DMS53 (cell line): ENCODE measurements at places on chromosomes 1 and 21.

- peak; percentile 13 for DNase-seq
Measured at GRCh38 chr1:85615586-85616363, 35.2 kb downstream of the CCN1 start.

DNA sequence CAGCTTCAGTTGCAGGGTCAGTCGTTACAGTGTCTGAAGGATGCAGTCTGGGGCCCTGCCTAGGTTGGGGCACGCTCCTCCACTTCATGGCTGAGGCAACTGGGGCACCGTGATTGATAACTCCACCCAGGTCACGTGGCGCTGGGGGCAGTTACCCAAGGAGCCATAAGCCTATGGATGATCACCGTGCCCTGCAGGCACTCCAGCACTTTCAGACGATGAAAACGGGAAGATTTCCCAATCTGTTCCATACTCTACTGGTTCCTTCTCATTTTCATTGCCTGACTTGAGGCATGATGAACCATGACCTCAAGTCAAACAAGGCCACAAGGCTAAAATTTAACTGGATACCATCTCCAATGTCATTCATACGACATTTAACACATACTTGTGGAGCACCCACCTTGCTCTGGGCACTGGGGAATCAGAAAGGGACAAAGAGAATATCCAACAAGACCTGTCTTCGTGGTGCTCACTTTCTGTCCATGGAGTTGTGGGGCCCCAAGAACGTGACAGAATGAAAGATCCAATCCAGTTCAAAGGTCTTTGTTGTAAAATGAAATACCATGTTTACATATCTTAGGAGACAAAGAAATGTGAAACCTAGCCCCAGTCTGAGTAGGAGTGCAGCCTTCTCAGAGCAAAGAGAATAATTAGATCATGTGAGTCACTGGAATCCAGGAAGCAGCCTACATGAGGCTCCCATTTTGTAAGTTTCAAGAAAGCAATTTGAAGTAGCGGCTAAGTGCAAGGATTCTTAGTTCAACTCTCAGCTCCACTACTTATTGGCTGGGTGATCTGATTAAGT lies 39.4 kb upstream of the SPOCD1 start:
- DNase-seq = peak; percentile 70

GRCh38 chr1:230985711-230986110 lies 6.8 kb downstream of the ARV1 start:
- DNase-seq = no peak

- DNase-seq = peak; percentile 88
Measured at GRCh38 chr1:9294405-9294773, 1.7 kb downstream of the SPSB1 start.

DNA sequence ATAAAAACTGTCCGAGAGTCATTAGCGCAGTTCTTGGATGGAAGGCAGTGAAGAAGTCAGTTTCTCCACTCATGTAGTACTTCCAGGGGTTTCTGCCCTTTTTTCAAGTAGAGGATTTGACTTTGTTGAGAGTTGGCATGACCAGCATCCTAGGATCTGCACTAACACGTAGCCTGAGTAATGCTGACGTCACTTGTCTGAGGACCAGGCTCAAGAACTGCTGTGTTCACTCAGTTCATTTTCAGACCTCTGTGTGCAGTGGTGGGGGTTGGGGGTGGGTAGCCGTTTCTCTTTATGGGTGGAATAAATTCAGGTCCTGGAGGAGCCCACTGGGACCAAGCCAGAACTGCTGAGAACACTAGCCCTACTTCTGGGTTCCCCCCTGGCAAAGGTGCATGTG lies 53.3 kb downstream of the MRPS6 start:
- no peak for DNase-seq

GRCh38 chr1:85475055-85475454 lies 10.1 kb upstream of the DDAH1 start:
- DNase-seq = no peak

DNA sequence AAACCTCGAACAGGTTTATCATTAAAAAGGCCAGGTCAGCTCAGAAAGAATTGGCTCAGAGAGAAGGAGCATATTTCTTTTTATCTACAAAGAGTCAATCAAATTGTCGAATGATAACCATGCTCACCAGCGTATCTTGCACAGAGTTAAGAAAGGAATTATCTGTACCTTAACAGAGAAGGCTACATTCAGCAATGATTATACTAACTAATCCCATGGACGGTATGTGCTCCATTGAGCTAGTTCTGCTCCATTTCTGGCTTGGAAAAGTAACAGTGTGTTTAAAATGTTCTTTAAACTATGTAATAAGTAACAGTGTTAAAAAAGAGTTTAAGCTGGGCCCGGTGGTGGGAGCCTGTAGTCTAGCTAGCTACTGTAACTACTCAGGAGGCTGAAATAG lies 4.2 kb downstream of the UBR4 start:
- DNase-seq = no peak

DNA sequence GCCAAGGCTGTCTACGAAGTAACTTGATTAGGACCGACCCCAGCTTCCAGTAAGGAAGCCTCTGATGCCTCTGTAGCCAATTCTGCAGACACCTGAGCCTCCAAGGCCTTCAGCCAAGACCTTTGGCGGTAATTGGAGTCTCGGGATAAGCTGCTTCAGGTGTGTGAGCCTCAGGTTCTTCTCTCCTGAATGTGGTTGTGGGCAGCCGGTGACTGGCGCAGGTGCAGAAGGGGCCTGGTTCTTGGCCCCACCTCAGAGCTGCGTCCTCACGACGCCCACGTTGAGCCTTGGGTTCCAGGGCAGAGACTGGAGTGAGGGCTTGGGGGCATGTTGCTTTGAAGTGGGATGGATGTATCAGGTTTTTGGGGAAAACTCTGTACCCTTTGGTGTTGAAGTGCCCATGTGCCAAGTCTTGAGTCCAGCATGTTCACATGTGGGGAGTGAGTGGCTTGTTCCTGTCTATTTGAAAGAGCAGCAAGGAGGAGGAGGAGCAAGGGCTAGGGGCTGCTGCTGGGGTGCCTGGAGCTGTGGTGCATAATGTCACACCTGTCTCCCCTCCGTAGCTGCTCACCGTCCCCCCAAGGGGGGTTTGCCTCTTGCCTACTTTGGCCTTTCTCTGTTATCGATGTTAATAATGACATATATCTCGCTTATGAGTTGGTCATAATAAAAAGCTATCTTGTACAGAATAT lies 1.4 kb downstream of the PSEN2 start:
- peak; percentile 24 for DNase-seq

DNA sequence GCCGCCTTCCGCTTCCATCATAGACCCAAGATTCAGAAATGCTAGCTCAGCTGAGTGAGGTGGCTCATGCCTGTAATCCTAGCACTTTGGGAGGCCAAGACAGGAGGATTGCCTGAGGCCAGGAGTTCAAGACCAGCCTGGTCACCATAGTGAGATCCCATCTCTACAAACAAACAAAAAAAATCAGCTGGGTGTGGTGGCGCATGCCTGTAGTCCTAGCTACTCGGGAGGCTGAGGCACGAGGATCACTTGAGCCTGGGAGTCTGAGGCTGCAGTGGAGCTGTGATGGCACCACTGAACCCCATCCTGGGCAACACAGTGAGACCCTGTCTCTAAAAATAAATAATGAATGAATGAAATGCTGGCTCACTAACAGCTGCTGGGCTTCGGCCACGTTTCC lies 39.7 kb downstream of the TOMM20 start:
- DNase-seq = no peak

GRCh38 chr1:164805399-164805798 lies 246.4 kb downstream of the PBX1 start:
- no peak for DNase-seq

DNA sequence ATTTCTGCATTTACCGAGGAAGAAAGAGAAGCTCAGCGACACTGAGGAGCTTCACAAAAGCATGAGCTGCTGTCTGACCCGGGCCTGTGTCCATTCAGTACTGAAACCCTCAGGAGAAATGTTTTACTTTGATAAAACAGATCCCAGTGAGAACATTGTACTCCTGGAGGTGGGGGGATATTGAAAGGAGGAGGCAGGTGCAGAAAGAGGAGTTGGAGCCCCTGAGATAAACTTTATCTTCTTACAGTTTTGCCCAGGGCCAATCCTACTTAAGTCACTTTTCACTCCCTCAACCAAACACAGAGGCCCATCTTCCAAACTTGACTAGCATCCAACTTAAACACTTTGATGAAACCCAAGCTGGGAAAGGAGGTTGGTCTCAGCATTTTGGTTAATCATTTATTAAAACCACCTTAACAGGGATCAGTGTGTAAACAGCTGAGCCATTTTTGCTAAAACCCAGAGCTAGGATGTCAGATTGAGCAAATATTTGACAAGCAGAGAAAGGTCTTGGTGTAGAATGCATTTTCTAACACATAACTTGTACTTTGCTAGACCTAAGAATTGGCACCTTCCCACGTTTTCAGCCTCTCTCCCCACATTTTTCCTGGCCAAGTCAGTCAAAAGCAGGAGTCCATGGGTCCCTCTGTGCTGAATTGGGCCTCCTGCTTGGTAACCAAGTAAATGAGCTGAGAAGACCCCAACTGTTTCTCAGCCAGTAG lies 32.5 kb upstream of the SARS1 start:
- peak; percentile 95 for DNase-seq

DNA sequence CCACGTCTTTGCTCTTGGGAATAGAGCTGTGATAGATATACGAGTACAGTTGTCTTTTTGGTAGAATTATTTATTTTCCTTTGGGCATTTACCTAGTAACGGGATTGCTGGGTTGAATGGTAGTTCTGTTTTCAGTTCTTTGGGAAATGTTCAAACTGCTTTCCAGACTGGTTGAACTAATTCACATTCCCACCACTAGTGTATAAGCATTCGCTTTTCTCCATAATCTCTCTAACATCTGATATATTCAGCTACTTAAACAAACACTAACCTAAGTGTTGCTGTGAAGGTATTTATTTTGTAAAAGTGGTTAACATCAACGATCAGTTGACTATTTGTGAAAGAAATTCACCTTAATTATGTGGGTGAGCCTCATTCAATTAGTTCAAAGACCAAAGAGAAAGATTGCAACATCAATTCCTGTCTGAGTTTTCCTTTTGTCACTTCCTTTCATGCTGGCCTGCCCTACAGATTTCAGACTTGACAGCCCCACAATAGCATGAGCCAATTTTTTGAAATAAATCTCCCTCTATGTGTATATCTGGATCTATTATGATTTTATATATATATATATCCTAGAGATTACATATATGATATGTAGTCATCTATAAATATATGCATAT lies 26.7 kb upstream of the DUSP10 start:
- DNase-seq = no peak

DNA sequence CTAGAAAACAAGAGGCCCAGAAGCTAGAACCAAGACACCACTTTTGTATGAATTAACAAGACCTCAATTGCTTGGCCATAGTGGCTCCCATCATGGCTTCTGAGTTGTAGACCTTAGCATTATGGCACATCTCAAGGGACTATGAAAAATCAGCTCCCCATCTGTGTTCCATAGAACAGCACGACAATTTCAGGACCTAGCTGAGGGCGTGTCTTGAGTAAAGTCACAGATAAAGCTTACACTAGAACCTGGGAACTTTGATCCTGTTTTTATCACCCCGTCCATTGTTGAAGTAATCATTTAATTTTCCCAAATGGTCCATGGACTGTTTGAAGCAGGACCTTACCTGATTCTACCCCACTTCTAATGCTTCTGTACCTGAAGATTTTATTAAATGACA lies 44.8 kb downstream of the RUNX1 start:
- DNase-seq = no peak

GRCh38 chr1:33828059-33828458 lies 35.8 kb upstream of the HMGB4 start:
- no peak for DNase-seq

- DNase-seq = no peak
Measured at GRCh38 chr1:167434306-167434705, 84.0 kb downstream of the CD247 start.

- DNase-seq = no peak
Measured at GRCh38 chr21:44539046-44539445, 949 bp downstream of the KRTAP10-1 start.

DNA sequence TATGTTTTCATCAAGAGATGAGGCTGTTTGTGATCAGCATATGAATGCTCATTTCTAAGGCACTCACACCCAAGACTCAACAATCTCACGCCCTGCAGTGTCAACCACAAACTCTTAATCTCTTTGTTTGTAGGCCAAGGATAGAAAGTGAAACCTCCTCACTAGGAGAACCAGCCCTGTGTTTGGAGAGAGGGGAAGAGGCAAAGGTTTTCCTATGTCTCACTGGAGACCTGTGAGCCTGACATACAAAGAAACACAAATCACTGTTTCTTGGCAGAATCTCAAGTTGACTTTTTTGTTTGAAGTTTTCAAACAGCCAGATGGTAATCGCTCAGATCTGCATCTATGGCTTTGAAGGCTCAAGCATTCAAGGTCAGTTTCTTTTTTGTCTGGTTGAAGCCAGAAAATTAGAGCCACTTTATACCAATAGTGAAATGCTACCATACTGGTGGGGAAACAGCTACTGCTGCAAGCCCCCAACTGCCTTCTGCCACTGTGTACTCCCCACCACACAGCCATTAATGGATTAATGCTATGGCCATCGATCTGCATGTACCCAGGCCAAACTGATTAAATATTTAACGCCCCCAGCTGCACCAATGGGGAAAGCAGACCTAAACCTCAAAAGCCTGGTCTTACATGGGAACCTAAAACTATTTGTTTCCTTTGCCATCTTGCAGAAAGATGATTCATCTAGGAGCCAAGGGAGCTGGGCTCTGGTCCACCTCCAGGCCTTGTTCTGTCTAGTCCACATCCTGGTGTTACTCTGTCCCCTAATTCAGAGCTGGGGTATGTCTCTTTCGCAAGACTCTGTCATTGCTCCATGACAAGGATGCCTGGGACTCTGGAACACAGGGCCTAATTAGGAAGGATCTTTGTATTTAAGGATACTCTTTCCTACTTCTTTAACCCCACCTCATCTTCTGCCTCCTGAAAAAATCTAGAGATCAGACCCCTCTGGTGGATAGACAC lies 16.3 kb downstream of the PDZK1 start:
- peak; percentile 15 for DNase-seq

GRCh38 chr1:209619696-209620486 lies 32.3 kb downstream of the LAMB3 start:
- no peak for DNase-seq

GRCh38 chr1:210754878-210755665 lies 378.9 kb downstream of the KCNH1 start:
- DNase-seq = peak; percentile 69

DNA sequence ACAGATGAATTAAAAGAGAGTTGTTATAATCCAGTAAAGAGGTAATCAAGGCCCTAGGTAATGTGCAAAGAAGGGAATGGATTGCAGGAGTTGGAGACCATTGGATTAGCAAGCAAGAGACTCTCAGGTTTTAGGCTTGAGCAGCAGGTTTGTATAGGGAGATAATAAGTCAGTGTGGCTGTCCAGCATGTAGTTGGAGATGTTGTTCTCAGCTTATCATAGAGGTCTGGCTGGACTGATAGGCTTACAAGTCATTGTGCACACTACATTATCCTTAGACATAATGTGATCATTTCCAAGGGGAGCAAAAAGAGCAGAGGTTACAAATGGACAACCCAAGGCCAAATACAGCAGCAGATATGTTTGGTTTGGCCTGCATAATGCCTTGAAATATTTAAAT lies 45.9 kb upstream of the SAMD13 start:
- no peak for DNase-seq

DNA sequence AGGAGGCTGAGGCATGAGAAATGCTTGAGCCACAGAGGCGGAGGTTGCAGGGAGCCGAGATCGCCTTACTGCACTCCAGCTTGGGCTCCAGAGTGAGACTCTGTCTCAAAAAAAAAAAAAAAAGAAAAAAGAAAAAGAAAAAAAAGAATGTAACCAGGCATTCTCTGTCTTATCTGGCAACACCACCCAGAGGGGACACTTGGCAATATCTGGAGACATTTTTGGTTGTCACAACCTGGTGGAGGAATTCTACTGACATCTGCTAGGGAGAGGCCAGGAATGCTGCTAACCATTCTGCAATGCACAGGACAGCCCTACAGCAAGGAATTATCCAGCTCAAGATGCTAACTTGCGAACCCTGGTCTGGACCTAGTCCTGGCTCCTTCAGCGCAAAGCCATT lies 2.3 kb upstream of the CNR2 start:
- DNase-seq = no peak
